Tibial artery (tissue), 4 donors: ENCODE measurements at places on chromosomes 2 and 18.

GRCh38 chr18:35071819-35072247 is 30.6 kb downstream of the MAPRE2 start:
- no peak for DNase-seq
- peaks cover 8% of the 10 kb centered on the region for H3K36me3 ChIP-seq
- H3K27me3 ChIP-seq = no peaks in the 10 kb centered on the region
- H3K4me1 ChIP-seq = peaks cover 28% of the 10 kb centered on the region
- no peak overlapping the region for H3K4me3 ChIP-seq

DNA sequence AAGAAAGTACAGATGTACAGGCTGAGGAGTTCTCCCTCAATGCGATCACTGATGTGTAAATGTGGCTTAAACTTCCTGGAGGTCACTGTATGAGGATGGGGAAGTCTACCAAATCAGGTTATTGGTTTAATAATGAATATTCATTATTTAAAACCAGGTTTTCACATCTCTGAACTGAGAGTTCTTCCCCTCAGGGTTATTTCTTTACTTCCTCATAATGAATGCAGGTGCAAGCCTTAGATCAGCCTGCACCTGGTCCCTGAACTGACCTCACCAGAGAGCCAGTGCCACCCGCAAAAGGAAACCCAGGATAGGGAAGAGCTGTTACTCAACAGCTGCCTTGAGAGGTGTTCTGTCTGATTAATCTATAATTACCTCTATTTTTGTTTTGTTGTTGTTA is 369.0 kb downstream of the EPHA4 start:
- H3K4me1 ChIP-seq = no peaks in the 10 kb centered on the region
- DNase-seq = no peak
- H3K27me3 ChIP-seq = no peaks in the 10 kb centered on the region
- H3K27ac ChIP-seq = no peak overlapping the region
- no peaks in the 10 kb centered on the region for H3K36me3 ChIP-seq

- no peaks in the 10 kb centered on the region for H3K36me3 ChIP-seq
- no peaks in the 10 kb centered on the region for H3K27me3 ChIP-seq
- no peak for DNase-seq
- H3K4me3 ChIP-seq = no peak overlapping the region
Observed at GRCh38 chr2:240250150-240250984, 109.9 kb upstream of the OTOS start.

DNA sequence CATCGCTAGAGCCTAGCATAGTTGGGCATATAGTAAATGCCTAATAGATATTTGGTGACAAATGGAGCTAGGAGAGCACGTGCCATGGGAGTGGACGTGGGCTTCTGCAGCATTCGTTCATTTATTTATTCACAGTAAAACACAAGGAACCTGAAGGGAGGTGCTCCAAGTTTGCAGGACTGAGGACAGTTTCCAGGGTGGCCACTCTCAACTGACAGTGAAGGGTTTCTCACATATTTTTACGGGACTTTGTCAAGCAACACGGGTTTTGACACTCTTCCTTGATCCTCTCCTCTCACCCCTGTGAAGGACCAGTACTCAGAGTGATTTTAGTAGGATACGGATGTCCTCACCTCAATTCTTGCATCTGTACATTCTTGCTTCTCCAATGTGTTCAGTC is 135.0 kb upstream of the TTC39C start:
- H3K4me1 ChIP-seq = peaks cover 2% of the 10 kb centered on the region
- no peak overlapping the region for H3K4me3 ChIP-seq
- H3K27ac ChIP-seq = no peak overlapping the region
- no peaks in the 10 kb centered on the region for H3K36me3 ChIP-seq
